ENCODE measurements at places on chromosomes 7 and 10.

DNA sequence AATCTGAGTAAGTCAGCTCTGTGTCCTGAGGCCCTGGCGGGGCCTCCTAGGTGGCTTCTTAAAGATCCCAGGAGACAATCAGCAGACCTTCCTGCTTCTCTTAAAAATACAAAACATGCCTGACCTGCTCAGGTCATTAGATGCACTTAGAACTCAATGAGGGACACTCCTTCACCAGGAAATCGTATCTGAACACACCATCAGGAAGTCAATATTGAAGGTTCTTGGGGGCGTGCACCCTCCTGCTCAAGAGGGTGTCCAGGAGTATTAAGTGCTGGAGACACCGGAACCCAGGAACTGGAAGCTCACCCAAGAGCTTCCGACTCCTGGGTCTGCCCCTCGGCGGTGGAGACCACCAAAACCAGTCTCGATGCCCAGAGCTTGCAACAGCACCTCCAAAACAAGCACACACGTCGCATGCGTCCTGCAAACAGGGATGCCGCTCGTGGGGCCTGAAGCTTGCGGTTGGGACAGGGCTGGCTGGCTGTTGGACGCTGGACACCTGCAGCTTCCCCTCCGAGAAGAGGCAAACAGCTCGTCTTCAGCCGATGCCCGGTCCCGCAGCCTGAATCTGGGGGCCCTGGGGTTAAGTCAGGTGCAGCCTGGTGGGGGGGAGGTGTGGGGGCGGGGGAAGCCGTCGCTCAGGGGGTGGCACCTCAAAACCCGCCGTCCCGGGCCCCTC is 803 bp downstream of the RAPGEF5 start:
- DNase-seq, result no peak

DNA sequence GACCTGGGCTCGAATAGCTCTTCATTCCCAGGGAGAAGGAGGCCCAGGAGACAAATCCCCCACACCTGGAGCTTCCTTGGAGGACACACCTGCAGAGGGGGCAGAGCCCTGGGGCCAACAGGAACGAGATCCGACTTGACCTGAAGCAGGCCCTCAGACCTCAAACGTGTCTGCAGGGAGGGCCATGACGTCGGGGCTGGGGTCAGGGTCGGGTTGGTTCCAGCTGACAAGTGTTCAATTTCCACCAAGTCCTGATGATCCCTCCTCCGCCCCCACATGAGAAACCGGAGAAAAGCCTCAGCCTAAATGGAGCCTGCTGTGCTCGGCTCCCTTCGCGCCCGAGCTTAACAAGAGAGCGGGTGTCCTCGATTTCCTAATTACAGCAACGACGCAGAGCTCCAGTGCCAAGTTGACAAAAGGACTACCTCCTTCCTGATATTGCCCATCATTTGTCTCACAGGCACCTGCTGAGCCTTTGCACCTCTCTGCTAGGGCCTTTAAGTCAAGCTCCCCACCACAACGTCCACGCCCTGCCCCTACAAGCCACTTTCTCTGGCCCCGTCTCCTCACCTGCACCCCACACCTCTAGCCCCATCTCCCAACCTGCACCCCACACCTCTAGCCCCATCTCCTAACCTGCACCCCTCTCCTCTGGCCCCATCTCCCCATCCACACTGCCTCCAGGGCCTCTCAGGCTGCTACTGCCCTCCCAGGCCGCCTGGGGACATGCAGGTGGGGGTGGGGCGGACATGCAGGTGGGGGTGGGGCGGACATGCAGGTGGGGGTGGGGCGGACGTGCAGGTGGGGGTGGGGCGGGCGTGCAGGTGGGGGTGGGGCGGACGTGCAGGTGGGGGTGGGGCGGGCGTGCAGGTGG is 519.4 kb downstream of the GLRX3 start:
- DNase-seq, result no peak

DNA sequence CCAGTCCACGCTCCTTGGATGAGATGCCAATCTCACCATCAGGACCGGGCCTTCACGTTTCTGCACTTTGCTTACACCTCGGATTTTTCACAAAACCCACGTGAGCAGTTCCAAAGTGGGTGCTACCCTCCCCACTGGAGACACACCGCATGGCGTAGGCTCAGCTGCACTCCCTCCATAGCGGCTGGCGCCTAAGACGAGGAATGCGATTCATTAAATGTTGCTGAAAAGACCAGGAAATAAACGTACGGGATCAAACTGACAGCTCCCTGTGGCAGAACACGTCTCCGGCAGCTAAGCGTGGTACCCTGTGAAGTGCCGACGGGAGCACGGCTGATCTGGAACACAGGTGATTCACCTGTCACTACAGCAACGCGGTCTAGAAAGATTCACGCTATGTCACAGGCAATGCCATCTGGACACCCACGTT is 209.0 kb downstream of the DIP2C start:
- no peak for DNase-seq

DNA sequence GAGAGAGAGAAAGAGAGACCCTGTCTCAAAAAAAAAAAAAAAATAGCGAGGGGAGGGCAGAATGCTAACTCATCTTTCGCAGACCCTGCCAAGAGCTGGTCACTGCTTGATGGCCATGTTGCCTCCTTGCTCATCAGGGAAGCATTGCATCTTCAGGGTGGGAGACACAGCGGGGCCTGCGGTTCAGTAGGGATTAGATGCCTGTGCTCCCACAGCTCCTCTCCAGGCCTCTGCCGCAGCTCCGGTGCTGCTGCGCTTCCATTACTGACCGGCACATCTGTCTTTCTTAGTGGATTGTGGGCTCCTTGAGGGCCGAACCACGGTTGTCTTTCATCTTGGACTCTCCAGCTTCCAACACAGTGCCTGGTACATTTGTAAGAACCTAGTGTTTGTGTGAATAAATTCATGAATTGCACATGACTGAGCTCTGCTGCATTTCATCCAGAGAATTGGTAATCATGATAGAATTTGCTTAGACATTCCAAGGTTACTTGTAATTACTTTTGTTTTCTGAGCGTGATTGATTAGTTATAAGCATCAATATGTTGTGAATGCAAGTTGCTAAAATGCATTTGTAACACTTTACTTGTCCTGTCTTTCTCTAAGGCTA is 16.8 kb downstream of the HK1 start:
- DNase-seq, result no peak

DNA sequence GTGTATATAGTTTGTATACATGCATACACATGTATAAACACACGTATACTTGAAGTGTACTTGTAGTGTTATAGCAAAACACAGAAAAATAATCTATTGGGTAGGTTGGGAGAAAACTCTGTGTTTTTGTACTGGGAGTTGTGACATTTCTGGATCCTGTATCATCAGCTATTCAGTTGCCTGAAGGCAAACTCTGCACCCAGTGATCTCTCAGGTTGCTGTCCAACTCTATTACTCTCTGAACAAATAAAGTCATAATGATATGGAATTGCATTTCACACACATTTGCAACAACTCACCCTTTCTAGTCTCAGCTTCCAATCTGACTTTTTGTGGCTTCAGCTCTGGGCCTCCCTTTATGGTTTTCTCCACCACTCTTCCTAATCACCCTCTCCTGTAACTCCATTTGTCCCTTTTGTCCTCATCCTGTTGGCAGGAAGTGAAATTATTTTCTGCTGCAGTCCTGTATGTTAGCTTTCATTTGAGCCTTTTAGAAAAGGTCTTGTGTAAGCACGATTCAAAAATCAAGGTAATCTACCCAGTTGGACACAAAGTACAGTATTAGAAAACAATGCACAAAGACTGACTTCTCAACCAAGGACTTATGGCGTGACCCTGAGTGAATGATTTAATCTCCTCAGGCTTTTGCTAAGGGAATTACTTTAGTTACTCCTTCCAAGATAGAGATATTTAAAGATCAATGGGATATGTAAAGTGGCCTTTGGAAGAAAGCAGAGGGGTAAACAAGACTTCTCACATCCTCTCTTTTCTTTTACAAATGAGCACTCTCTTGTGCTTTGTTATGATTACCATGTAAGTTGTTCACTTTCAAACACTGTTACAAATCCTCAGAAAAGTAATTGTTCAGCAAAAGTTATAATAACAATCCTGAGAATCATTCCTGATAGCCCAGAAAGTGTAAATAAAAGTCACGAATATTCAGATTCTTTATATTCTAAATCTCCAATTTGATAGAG is 249.1 kb downstream of the KCND2 start:
- no peak for DNase-seq

GRCh38 chr10:29535012-29535777 is 99.6 kb downstream of the SVIL start:
- DNase-seq, result no peak

DNA sequence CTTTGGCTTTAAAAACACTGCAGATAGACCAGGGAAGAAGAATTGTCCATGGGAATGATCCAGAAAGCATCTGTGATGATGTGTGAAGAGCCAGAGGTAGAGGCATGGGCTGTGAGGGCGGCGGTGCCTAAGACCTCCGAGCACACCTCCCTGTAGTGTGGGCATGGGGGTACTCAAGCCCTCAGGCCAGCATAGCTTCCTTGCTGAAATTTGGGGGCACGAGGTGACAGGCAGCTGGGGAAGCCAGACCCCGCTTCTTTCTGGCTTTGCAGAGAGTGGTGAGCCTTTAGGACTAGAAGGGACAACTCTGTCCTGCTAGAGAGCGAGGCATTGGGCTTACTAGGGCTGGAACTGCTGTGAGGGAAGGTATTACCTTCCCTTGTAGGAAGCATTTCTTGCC is 187.7 kb upstream of the SH2B2 start:
- DNase-seq, result no peak

DNA sequence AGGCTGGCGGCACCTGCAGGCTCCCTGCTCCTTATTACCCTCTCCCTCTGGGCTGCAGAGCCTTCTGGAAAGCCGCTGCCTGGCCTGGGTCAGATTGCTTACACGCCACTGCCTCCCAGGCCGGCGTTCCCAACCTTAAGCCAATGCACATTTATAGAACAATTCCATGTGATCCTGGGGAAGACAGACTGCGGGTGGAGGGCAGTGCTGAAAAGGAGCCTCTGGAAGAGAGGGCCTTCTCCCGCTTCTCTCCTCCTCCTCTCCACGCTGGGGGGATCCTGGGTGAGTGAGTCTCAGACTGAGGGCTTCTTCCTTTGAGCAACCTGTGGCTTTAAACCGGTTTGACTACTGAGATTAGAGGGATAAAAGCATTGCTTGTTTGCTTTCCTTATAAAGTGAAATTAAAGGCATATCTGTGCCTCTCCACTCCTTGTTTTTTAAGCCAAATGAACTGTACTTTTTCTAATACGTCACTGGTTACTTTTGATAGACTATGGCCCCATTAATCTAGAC is 5.5 kb downstream of the TACC2 start:
- no peak for DNase-seq

DNA sequence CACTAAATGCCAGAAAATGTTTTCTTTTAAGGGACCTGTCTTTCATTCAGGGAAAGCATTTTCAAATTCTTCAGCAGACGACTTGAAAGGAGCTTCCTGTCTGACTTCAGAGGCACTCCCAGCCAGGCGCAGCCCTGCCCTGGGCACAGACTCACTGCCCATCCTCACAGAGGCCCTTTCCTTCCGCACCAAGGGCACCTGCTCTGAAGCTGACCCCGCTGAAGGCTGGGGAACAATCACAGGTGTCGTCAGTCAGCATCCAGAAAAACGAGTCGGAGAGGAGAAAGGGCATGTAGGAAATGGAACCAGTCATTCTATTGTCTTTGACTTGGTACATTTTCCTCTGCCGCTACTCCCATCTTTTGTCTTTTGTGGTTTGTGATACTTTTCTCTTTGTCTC is 125.3 kb upstream of the PARD3 start:
- DNase-seq, result no peak

DNA sequence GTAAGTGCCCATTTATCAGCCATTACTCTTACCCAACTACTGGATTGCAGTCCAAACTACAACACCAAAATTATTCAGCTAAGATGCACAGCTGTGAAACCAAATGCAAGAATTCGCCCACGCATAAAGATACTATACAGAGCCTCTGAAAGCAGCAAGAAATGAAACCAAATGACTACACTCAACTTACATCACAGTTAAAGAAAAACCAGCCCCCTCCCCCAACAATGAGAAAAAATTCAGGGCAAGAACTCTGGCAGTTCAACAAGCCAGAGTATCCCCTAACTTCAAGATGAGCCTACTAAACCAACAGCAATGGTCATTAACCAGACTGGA is 209.1 kb upstream of the VWC2 start:
- no peak for DNase-seq

DNA sequence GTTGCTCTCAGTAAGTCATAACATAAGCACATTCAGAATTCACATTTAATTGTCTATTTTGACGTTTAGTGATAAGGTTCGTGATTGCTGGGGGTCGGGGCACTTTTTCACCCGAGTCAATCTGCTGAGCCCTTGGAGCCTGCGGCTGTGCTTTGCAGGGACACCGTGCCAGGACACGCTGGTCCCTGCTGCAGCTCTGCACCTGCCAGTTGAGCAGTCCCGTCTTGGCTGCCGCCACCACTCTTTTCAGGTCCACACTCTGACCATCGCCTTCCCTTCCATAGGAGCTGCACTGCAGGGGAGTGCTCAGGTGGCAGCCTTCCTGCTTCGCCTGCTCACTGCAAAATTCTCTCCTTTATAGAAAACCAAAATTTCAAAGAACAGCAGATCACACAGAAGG is 36.4 kb downstream of the CUL1 start:
- no peak for DNase-seq

DNA sequence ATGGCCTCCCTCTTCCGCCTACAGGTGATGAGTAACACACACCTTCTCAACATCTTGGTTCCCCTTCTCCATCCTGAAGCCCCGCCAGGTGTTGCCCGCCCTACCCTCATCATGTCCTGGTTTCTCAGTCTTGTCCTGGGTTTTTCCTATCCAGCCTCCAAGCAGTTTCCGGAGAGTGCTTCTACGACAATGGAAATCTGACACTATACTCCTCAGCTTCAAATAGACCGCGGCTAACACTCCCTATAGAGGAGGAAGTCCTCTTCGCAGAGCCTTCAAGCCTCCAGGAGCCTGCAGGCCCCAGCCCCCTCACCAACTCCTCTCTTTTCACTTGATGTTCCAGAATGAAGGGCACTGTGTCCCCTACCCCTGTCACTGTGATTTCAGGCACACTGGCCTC is 147.4 kb downstream of the PRPF18 start:
- DNase-seq, result no peak

- DNase-seq, result no peak
Observed at GRCh38 chr7:118330388-118330787, 105.9 kb downstream of the ANKRD7 start.

GRCh38 chr7:66301249-66301648 is 96.1 kb downstream of the TPST1 start:
- DNase-seq, result no peak

- no peak for DNase-seq
Observed at GRCh38 chr10:22438711-22439110, 93.4 kb downstream of the SPAG6 start.

DNA sequence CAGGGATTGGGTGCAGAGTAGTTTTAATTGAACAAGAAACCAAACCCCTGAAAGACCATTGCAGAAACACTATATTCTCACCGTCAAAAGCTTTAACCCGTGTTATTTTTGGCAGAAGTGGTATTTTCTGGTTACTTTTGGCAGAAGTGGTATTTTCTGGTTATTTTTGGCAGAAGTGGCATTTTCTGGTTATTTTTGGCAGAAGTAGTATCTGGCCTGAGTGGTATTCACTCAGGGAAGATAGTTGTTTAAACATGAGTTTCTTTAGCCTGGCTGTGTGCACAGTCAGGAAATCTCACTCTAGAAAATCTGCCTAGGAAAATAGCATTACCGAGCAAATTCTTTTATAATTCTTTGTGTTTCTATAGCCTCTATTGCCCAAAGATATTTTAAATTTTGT is 322.7 kb downstream of the GFRA1 start:
- DNase-seq, result no peak
